ENCODE measurements at places on chromosomes 7 and 10.

DNA sequence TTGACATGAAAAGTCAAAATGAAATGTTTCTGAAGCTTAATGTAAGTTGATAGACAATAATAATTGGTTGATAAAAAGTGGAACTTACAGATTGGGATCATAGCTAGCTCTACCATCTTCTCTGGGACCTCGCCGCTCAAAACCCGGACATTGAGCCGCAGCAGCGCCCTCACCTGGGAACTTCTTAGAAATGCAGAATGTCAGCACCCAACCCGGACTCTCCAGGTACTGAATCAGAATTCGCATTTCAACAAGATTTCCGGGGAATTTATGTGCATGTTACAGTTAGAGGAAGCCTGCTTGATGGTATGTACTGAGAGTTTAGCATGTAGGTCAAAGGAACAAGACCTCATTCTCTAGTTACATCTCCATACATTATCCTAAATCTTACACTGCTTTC is 36.7 kb upstream of the ABLIM1 start:
- no peak for DNase-seq

DNA sequence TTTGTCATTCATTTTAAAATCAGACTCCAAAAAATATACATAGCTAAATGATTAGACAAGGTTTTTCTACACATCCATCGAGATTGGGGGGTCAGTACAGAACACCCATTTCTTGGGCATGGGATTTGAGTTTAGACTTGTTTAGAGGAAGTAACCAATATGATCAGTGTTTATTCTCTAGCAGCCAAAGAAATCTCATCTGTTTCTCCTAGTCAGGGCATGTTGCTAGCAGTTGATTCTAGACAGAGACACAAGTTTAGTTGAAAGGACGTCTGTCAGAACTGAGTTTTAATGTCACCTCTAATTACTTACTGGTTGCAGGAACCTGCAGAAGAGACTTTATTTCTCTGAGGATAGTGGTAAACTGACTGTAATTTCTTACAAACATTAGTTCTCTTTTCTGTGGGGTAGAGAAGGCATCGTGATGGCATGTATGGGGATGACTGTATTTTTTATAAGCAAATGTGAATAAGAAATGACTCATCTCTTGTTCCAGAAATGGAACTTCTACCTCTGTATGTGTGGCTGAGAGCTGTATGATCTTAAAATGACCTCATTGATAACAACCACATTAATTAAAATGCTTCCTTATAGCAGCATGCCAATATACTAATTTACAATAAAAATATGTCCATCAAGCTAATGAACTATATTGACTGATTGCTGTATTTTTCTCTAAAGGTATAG is 30.6 kb upstream of the RHOBTB1 start:
- no peak for DNase-seq

DNA sequence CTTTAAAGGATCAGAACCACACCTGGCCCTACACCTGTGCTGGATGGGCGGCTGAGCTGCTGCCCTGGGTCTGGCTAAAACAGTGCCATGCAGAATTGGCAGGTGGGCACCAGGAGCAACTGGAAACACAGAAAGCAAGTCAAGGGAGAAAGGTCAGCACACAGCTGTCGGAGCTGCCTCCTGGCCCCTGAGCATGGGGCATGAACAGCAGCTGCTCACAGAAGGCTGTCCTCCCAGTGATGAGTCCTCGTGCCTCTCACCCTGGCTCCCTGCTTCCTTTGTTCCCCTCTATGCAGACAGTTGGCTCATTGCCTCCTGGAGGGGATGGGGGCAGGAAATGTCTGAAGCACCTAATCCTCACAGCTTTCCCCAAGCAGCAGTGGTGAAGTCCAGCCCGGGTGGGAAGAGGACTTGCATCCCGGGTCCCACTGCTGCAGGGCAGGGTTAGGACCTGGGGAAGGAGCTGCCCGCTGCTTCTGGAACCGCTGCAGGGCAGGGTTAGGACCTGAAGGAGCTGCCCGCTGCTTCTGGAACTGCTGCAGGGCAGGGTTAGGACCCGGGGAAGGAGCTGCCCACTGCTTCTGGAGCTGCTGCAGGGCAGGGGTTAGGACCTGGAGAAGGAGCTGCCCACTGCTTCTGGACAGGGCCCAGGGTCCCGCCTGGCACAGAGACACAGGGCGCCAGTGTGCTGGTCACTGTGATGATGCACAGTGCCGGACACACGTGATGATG is 37.3 kb downstream of the VIPR2 start:
- no peak for DNase-seq

- DNase-seq, result no peak
Measured at GRCh38 chr7:89259085-89259484, 463.5 kb upstream of the TEX47 start.

GRCh38 chr10:2866569-2866968 is 200.8 kb upstream of the PFKP start:
- DNase-seq, result no peak

DNA sequence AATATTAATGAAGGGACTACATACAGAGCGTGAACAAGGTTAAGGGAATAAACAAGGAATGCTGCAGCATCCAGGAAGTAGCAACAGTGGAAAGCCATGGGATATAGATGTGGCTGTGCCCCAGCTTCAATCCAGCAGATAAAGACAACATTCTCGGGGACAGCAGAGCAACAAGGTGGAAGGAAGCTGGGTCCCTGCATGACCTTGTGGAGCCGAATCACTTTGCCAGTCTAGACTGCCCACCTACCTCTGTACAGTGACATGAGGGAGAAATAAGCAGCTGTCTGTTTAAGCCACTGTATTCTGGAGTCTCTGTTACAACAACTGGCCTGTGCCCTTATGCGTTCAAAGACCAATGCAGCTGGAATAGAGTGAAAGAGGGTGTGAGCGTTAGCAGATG is 30.1 kb upstream of the SAMD8 start:
- DNase-seq, result no peak
